ENCODE measurements at places on chromosomes 7 and 10.
A peak's percentile ranks its signal among the peaks of the same experiment; 100 is the strongest.

DNA sequence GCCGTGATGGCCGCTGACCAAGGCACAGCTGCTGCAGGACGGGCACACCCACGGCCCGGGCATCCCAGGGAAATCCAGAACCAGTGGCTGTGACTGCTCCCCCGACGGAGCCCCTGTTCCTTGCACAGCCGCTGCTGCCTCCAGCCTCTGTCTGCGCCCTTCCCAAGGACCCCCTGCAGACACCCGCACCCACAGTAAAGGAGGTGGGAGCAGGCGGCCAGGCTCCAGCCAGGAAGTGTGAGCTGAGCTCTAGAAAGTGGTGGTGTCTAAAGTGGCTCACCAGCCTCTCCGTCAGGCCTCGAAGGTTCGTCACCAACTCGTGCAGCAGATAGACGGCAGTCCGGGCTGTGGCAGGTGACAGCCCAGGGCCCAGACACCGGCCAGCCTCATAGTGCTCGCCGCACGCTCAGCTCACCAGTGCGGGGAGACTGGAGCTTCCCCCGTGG, 306.7 kb downstream of the DNAJB6 start:
- DNase-seq = no peak

GRCh38 chr10:30476511-30477155, 42.6 kb downstream of the MAP3K8 start:
- no peak for DNase-seq

DNA sequence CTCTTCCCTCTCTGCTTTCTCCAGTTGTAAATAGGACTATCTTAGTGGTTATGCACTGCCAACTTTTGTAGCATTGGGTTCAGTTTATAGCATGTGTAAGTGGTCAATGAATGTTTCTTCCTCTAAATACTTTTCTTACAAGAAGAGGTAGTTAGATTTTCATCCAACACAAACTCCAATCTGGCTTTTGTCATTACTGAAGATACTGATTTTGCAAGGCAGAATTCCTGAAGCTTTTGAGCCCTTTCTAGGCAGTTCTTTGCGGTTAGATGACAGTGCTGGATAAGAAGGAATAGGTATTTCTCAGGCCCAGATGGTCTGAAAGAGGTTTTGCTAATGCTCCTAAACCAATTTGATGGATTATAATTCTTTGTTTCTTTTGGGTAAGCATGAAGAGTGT, 60.5 kb downstream of the BICC1 start:
- no peak for DNase-seq

DNA sequence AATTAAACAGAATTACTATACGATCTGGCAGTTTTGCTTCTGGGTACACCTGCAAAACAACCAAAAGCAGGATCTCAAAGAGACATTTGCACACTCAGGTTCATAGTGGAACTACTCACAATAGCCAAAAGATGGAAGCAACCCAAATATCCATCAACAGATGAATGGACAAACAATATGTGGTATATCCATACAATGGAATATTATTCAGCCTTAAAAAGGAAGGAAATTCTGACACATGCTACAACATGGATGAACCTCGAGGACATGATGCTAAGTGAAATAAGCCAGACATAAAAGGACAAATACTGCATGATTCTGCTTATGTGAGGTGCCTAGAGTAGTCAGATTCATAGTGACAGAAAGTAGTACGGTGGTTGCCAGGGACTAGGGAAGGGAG, 330.7 kb downstream of the PLXNA4 start:
- DNase-seq = no peak

GRCh38 chr7:51209426-51209825, 107.2 kb downstream of the COBL start:
- DNase-seq = peak; percentile 49

GRCh38 chr10:13001887-13002212, 337 bp upstream of the CCDC3 start:
- no peak for DNase-seq

DNA sequence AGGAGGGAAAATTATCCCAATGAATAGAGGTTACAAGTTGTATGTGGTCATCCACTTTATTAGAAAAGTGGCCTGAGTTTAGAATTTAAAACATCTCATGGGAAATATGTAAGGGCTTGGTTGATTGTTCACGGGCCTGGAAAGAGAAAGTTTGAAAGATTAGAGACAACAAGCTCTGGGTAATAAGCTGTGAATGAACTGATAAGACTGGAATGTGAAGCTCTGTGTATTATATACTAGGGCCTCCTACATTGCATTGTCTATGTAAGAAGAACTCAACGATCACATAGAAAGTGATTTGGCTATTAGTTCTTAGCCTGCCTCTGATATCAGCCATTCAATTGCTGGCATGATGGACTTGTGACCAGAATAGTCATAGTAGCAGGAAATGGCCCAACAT, 199.2 kb upstream of the MAGI2 start:
- no peak for DNase-seq
